NCI-H2107 (cell line): ENCODE measurements at places on chromosomes 3 and 15.

DNA sequence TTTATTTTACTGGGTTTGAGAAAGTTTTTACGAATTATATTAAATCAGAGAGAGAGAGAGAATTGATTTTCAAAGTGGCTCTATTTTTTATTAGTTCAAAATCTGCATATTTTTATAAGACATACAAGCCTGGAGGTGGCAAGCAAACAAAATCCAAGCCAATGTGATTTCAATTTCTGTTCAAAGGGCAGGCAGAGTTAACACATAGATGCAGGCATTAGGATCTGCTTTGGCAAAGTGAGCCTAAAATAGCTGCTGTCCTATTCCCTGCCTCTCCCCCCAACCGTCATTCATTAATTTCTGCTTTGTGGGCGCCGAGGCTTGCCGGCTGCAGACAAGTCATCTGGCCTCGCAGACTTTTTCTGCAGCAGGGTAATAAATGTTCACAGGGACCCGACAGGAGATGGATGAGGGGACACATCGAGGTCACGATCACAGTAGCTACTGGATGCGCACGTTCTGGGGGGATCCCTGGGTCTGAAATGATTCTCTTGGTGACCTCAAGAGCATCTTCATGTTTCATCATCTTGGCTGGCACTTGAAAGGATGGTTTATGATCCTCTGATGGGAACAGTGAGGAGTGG is 123.9 kb upstream of the SLC6A11 start:
- no peak for DNase-seq

- DNase-seq, result no peak
Measured at GRCh38 chr3:10552631-10552943, 47.2 kb upstream of the ATP2B2 start.

DNA sequence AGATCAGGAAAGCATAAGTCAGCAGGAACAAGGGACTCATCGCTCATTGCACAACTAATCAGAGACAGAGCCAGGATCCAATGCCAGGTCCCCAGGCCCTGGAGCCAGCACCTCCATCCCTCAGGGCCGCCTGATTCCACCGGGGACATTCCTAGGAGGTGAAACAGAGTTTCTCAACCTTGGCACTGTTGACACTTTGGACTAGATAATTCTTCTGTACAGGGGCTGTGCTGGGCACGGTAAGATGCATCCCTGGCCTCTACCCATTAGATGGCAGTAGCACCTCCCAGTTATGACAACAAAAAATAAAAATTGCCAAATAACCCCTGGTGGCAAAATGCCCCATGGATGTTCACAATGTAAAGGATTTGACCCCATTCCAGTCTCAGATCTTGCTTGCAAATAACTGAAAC is 127.7 kb downstream of the MTHFS start:
- no peak for DNase-seq

DNA sequence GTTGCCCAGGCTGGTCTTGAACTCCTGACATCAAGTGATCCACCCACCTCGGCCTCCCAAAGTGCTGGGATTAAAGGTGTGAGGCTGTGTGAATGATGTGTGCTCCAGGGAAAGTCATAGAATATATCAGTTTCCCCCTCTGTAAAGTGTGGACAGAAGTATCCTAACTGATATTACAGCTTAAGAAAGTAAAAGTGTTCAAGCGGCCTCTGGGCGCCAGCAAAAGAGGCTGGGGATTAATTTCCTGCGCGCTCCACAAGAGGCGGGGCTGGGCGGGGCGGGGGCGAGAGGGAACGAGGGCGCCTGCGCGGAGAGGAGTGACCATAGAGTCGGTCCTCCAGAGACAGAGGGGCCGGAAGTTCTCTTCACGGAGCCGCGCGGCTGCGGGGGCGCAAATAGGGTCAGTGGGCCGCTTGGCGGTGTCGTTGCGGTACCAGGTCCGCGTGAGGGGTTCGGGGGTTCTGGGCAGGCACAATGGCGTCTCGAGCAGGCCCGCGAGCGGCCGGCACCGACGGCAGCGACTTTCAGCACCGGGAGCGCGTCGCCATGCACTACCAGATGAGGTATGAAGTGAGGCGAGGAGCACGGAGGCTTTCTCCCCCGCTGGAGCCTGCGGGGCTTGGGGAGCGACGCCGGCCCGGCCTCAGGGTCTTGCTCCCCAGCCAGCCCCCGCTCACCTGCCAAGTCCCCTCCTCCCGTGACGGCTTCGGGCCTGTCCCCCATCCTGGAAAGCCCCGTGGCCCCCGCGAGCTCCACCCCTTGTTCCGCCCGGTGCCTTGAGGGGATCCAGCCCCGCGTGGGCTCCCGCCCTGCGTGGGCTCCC is at the start of gene JAGN1:
TSS of gene JAGN1 (plus strand) at position 362 of the 823 bp plus-strand sequence. CDS start at position 475, 113 bp downstream.
- no peak for DNase-seq

DNA sequence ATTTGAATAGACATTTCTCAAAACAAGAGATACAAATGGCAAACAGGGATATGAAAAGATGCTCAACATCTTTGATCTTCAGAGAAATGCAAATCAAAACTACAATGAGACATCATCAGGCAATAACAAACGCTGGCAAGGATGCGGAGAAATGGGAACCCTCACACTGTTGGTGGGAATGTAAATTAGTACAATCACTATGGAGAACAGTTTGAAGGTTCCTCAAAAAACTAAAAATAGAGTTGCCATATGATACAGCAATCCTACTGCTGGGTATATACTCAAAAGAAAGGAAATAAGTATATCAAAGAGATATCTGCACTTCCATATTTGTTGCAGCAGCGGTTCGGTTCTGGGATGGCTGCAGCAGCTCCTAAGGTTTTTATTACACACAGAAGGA is 16.8 kb upstream of the LARS2 start:
- DNase-seq, result no peak

- DNase-seq, result no peak
Measured at GRCh38 chr3:106629215-106629832, 747.9 kb upstream of the CCDC54 start.

GRCh38 chr3:46926871-46927717 is 49.5 kb downstream of the CCDC12 start:
- DNase-seq, result no peak

GRCh38 chr15:100821327-100821726 is 58.3 kb upstream of the ALDH1A3 start:
- no peak for DNase-seq

- DNase-seq, result no peak
Measured at GRCh38 chr15:39473298-39473947, 107.5 kb upstream of the THBS1 start.

GRCh38 chr3:34995796-34996430 is 643.4 kb upstream of the ARPP21 start:
- no peak for DNase-seq

GRCh38 chr15:59792359-59792758 is 103.2 kb upstream of the BNIP2 start:
- DNase-seq, result no peak

DNA sequence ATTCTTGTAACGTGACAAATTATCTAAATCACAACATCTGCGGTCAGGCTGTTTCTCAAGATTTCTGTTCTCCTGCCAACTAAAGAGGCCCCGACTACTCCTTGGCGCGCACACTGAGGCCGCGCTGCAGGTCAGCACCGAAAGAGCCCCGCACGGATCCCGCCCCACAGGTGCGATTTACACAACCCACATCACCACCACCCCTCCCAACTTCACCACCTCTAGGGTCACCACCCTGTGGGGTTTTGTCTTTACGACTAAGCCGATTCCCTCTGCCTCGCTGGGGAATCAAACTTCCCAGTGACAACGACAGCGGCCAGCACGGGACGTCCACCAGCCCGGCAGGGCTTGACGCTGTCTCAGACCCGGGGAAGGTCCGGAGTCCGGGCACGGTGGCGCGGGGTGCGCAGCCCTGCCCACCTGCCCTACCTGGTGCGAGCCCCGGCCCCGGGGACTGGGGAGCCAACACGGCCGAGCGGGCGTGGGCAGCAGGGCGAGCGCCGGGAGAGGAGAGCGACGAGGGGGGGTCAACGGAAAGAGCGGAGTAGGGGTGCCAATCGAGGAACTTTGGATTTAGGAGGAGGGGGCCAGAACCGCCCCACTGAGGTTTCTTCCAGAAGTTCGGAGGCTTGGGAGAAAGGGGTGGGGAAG is 764 bp downstream of the UACA start:
- DNase-seq, result no peak

GRCh38 chr3:126664591-126665214 is 9.8 kb upstream of the TXNRD3 start:
- no peak for DNase-seq
